ENCODE measurements at places on chromosomes 2 and 18.
A peak's percentile ranks its signal among the peaks of the same experiment; 100 is the strongest.

DNA sequence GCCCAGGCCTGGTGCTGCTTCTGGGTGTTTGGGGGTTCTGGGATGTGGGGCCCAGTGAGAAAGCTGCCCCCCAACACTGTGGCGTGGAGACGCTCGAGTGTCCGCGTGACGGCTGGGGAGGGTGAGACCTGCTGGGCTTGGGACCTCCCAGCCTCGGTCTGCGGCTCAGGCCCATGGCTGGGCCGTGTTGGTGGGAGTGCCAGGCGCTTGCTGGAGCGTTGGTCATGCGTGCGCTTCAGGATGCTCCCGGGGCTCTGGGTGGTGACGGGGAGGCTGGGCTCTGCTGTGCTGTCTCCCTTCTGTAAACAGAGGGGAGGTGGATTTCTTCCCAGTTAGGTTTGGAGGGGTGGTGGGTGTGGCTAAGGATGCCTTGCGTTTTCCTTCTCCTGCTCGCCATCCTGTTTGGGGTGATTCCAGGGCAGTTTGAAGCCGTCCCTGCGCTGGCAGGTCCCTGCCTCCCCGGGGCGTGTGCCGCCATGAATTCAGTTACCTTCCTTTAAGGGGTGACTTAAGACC is 606 bp downstream of the GAL3ST2 start:
- no peak for DNase-seq

DNA sequence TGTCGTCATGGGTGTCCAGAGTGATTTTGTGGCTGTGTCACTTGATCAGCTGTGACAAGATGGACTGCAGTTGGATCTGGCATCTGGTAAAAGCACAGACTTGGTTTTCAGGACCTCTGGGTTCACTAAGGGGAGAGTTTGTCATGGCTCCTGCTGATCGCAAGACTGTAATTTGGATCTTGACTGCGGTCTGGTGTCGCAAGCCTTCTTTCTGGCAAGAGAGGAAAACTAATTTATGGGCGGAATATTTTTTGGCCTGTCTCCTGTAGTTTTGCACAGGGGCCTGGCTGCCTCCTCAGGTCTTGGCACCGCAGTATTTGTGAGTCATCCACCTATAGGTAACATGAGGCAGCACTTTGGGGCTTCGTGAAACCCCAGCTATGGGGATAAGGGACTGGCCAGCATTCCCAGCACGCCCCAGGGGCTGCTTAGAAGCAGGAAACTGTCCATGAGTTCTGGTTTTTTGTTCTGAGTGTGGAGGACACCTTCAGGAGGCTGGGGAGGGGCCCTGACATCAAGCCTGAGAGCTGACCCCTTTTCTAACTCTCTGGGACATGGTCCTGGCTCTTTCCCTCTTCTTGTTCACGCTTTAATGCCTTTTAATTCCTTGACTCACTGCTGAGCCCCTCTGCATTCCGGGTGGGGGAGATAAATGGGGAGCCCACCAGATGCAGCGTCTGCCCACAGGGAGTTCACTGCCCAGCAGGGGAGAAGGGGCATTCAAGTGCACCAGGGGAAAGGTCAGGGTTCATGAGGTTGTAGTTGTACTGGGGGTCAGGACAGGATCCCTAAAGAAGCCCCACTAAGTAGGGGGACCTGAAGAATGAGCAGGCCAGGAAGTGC is 12.2 kb downstream of the SH3BP4 start:
- DNase-seq = no peak

GRCh38 chr18:11040359-11040758 is 109.0 kb downstream of the PIEZO2 start:
- no peak for DNase-seq

DNA sequence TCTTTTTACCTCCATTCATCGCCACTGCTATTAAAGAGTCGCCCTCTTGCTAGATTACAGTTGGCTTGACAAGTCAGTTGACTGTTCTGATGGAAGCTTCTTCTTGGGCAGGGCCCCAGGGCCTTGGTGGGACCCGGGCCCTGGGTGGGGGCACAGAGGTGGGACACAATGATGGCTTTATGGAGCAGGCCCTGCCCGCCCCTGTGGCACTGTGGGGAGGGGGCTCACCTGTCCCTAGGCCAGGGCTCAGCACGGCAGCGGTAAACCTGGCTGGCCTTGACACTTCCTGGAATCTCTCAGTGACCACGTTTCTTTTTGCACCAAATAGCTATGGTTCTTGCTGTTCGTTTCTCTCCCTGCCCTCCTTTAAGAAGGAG is 4.9 kb upstream of the HS6ST1 start:
- no peak for DNase-seq

DNA sequence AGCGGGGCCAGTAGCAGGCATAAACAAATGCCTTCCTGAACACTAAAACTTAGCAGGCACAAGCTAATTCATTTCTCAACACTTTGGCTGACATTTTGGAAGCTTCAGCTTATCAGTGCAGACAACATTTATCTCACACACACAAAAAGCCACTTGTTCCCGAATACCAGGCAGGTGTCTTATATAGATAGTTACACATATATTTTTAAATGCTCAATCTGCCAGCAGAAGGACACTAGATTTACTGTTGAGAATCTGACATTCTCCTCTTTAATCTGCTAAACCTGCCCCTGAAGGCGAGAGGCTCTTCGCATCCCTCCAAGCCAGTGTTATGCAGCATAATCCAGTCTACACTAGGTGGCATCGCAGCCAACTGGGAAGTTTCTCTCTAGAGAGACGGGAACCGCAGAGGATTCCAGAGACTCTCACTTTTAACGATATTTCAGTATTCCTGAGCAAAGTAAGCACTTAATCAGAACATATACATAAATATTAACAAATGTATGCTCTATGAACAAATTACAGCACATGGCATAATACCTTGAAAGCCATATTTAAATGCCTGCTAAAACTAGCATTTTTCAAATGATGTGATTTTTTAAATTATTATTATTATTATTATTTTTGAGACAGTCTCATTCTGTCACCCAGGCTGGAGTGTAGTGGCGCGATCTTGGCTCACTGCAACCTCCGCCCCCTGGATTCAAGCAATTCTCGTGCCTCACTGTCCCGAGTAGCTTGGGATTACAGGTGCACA is 90.2 kb upstream of the SCG2 start:
- peak; percentile 30 for DNase-seq

GRCh38 chr18:77505499-77505898 is 255.9 kb downstream of the GALR1 start:
- no peak for DNase-seq

DNA sequence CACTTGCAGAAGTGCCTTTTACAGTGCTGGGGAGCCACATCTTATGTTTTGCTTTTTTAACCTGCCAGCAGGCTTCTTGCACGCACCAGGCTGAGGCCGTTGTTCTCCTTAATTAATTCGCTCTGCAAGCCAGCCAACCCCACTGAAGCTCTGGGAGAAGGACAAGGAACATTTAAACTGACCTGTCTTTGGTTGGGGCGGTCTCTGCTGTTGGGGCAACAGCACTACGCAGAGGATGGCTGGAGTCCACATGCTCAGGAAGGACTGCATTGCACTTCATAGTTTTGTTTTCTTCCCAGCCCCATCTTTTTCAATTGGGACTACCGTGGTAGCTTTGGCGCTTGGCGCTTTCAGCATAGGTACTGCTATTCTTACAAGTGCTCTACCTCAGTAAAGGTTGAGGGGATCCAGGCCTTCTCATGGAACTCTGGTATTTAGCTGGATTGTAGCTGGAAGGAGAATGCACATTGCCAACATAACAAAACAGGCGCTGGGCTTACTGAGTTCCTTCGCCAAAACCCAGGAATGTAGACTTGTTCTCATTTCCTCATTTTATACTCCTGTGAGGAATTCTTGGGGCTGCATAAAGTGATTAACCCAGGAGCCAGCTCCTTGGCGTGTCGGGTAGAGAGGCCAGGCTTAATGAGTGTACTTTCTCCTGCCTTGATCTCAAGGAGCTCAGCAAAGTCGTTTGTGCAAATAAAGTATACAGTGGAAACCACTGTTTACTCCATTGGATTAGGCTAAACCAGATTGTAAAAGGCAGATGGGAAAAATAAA is 146.2 kb downstream of the PRKCE start:
- no peak for DNase-seq

- DNase-seq = no peak
These were observed 121.3 kb downstream of the FMNL2 start for GRCh38 chr2:152456262-152456661.

GRCh38 chr2:46471697-46472096 is 7.7 kb upstream of the TMEM247 start:
- DNase-seq = peak; percentile 22

- DNase-seq = peak; percentile 10
These were observed 73.9 kb downstream of the SDC1 start for GRCh38 chr2:20150806-20151571.

DNA sequence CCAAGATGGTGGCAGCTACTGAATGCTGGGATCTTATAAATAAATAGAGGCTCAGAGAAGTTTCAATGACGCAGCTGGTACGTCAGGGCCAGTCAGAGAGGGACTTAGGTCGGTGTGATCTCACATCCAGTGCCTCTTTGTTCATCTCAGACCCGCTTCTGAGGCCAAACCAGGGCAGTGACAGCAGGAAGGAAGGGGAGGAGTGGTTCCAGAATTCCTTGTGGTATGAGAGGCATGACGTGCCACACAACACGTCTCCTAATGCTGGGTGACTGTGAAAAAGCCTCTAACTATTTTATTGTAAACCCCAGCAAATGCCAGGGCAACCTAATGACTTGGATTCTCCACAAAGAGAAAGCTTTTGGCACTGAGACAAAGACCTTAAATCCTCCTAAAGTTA is 423.3 kb downstream of the LPIN1 start:
- no peak for DNase-seq

DNA sequence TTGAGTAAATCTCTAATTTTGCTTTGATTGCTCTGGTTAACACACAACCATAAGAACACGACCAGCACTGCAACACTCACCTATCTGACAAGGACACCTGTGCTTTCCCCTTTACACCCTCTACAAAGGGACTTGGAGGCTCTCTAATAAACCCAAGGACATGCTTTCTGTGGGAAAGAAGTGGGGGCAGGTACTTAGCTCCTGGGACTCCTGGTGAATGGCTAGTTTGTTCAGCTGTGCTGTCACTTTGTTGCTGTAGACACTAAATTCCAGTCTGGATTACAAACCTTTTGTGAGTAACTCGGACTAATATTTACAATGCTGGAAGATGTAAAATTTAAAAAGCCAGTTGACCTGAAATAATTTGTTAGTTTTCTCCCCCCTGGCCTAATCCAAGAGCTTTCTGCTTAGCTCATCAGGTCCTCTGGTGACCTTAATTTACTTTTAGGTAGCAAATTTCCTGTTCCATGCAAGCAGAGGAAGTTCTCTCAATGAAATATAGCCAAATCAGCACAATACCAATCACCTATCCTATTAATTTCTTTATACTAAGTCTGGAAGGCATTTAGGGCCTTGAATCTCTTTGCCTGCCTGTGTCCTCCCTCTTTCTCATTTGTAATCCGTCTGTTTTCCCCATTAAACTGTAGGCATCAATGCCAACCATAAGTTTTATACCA is 67.5 kb downstream of the PLCL1 start:
- no peak for DNase-seq

DNA sequence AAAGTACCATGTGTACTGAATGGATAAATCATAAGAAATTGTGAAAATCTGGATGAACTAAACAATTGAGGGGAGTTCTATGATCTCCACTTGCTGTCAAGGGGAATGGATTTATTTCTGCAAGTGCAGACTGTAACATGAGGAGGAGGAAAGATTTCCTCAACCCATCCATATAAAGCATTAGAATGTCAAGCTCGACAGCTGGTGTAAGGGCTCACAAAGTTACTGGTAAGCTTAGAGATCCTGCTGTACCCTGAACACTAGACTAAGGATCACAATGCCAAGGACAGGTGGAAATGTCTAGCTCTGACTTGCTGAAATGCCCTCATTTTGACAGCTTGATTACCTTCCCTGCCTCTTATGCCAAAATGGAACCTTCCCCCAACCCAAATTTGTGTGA is 125.3 kb downstream of the TCF4 start:
- peak; percentile 98 for DNase-seq

GRCh38 chr2:207226671-207227061 is 60.9 kb upstream of the KLF7 start:
- no peak for DNase-seq

- no peak for DNase-seq
These were observed 97.3 kb downstream of the CDCA7 start for GRCh38 chr2:173451941-173452340.

DNA sequence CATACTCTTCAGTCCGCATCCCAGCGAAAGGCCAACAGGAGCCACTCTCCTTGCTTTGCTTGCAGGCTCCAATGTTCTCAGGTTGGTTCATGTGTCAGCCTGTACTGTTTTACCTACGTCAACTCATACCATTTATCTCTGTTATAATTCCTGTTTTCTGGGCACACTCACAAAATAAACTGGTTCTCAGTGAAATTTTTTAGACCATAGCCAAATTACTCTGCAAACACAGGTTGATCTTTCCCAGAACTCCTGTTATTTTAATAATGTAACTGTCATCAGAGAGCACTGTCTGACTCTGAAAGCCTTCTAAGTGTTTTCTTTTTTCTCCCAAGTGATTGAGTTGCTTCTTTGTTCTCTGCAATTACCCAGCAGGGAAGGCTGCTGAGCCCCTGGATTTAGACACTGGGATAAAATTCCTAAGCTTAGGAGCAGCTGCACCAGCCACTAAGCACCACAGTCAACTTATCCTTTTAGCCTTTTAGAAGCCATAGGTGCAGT is 111.6 kb upstream of the PIEZO2 start:
- DNase-seq = no peak

GRCh38 chr2:124959581-124959980 is 934.5 kb downstream of the CNTNAP5 start:
- peak; percentile 7 for DNase-seq

Data from NCI-H2171 treated with DMSO at 0.1 percent for 48 hours (cell line).